ENCODE measurements at places on chromosomes 2 and 18.

DNA sequence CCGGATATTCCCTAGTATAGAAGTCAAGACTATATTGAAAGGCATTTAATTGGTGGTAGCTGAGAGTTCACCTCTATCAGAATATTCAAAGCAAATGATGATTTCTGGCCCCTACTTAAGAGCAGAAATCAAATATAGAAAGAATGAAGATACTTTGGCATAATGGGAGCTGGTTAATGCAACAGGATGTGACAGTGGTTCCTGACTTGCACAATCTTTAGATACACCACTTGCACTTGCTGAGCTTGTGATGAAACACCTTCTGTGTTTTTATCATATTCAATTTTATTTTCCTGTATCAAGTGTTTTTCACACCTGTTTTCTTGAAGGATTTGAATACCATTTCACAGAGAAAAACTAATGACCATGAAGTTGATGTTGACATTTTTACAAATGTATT, 124.1 kb upstream of the CDH19 start:
- no peak for DNase-seq

GRCh38 chr2:192072261-192072660, 122.5 kb downstream of the TMEFF2 start:
- no peak for DNase-seq

GRCh38 chr2:60934165-60934722, 52.9 kb downstream of the REL start:
- no peak for DNase-seq

DNA sequence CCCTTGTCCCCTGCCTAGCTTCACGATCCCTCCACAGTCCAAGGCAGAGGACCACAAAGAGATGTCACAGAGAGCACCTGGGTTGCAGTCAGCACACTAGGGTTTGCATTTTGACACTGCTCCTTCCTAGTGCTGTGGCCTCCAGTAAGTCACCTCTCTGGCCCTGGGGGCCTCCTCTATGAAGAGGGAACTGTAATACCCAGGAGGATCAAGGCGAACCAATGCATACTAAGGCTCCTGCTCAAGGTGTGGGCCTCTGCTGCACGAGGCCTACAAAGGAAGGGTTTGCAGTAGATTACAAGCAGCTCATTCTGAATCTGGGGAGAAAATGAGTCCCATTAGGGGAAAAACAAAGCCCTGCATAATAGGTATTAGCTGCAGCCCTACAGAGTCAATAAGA, 72.3 kb upstream of the FZD7 start:
- no peak for DNase-seq

GRCh38 chr2:70608373-70608772, 54.7 kb upstream of the TGFA start:
- DNase-seq, result no peak

- DNase-seq, result no peak
Observed at GRCh38 chr18:5057386-5058348, 139.4 kb downstream of the AKAIN1 start.

GRCh38 chr2:46979571-46979979, 64.0 kb upstream of the MCFD2 start:
- DNase-seq, result no peak

GRCh38 chr2:100527440-100528015, 35.3 kb upstream of the PDCL3 start:
- DNase-seq, result no peak

Data from SW 1271 (cell line).